ENCODE measurements at places on chromosomes 16 and 17. TPM values are rescaled to one million over a fixed set of nuclear protein-coding genes. Genes with fewer than 3 reads are reported as not detected.

Gene GGNBP2
- polyA plus RNA-seq = 46.4 TPM

Gene KRT34
- polyA plus RNA-seq = not detected

Gene IL21R
- polyA plus RNA-seq = 50.7 TPM

Gene PNMT
- not detected for polyA plus RNA-seq

Gene ADCY7
- 52.3 TPM for polyA plus RNA-seq

Gene ASGR1
- not detected for polyA plus RNA-seq

Gene MYH2
- not detected for polyA plus RNA-seq

Gene ZNF287
- polyA plus RNA-seq = 8.1 TPM

Gene CCDC144A
- 1.3 TPM for polyA plus RNA-seq

Gene ITGA2B
- polyA plus RNA-seq = not detected

Gene CCDC78
- polyA plus RNA-seq = 0.45 TPM

Gene ZNF652
- 8.9 TPM for polyA plus RNA-seq

Gene ST6GALNAC1
- 1.1 TPM for polyA plus RNA-seq

Gene FOXC2
- polyA plus RNA-seq = not detected

Gene PAM16
- polyA plus RNA-seq = 44.9 TPM

Gene CACNG4
- polyA plus RNA-seq = not detected

Gene CD68
- polyA plus RNA-seq = 0.65 TPM

Gene C16orf54
- 84.9 TPM for polyA plus RNA-seq

Gene SETD1A
- polyA plus RNA-seq = 0.33 TPM

Gene PRAC2
- polyA plus RNA-seq = not detected

Gene NXN
- 0.80 TPM for polyA plus RNA-seq

Gene FGF11
- 0.07 TPM for polyA plus RNA-seq

Gene PMFBP1
- not detected for polyA plus RNA-seq

All from CD4-positive, CD25-positive, alpha-beta regulatory T cell (primary cell).